ENCODE measurements at places on chromosomes 5 and 9.

GRCh38 chr5:139912804-139913203 lies 117.2 kb downstream of the PSD2 start:
- DNase-seq: peak; percentile 13

- no peak for DNase-seq
Measured at GRCh38 chr5:170508660-170509347, 5.0 kb downstream of the KCNIP1 start.

GRCh38 chr5:6712142-6712576 lies 1.1 kb upstream of the TENT4A start:
- DNase-seq: peak; percentile 70

DNA sequence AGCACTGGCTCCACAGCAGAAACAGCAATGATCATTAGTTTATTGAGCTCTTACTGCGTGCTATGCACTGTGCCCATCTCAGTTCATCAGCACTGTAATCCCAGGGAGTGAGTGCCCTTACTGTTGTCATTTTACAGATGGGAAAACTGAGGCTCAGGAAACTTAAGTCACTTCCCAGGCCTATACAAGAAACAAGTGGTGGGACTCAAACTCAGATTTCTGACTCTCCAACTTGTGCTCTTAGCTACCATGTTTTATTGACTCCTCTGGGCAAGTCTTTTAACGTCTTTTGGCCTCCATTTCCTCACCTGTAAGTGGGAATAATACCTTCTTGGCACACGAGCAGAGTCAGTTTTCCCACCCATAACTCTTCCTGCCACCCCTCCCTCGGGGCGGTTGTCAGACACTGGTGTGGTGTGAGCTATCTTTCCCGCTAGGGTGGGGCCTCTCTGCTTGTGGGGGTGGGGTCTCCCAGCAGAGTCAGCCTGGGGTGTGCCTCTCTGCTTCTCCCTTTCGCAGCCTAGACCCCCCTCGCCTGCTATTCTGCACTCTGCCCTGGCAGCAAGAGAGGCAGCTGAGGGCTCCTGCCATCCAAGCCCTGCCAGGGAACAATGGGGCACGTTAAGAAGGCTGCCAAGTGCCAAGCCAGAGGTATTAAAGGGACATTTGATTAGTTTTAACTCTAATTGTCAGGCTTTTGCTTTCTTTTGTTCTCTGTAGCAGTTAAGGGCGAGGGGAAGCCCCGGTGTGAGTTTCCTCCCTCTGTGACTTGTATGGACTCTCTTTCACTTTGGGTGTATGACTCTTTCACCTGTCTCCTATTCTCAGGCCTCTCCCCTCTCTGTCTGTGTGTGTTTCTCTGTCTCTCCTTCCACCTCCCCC lies 12.1 kb downstream of the GALNT10 start:
- DNase-seq: no peak

- DNase-seq: no peak
Measured at GRCh38 chr9:130932255-130933079, 6.6 kb downstream of the FIBCD1 start.

GRCh38 chr5:96076451-96076850 lies 114.8 kb upstream of the ELL2 start:
- DNase-seq: no peak

DNA sequence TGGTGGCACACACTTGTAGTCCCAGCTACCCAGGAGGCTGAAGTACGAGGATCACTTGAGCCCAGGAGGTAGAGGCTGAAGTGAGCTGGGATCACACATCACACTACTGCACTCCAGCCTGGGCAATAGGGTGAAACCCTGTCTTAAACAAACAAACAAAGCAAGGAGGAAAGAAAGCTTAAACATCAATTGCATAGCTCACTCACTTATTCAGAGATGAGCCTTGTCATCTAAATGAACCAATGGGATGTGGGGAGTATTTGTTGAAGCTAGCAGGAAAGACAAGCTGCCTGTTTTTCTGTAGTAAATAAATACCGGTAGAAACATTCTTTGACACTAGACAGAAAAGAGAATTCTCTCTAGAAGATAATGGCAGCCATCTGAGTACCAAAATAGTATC lies 161.0 kb upstream of the SLC12A2 start:
- no peak for DNase-seq

GRCh38 chr5:160378330-160378729 lies 7.9 kb upstream of the C1QTNF2 start:
- no peak for DNase-seq
